ENCODE measurements at places on chromosomes 12 and 14.

GRCh38 chr14:89486505-89486904, 69.5 kb upstream of the FOXN3 start:
- DNase-seq, result no peak

DNA sequence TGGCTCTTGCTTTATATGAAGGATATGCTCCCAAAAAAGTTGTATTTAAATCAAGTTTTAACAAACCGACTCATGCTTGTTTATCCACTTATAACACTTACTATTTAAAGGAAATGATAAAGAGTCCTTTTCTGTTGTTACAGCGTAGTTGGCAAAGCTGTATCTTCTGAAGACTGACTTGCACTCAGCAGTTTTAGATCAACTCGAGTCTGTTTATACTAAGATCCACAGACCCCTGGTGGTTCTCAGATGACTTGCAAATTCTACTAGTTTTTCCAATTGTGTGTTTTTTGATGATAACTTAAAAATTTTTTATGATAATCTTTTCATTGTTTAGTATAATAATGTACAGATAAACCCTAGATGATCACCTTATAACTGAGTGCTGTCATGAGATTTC, 475.8 kb downstream of the RGS6 start:
- no peak for DNase-seq

GRCh38 chr12:243381-243780, 19.3 kb downstream of the SLC6A13 start:
- no peak for DNase-seq

DNA sequence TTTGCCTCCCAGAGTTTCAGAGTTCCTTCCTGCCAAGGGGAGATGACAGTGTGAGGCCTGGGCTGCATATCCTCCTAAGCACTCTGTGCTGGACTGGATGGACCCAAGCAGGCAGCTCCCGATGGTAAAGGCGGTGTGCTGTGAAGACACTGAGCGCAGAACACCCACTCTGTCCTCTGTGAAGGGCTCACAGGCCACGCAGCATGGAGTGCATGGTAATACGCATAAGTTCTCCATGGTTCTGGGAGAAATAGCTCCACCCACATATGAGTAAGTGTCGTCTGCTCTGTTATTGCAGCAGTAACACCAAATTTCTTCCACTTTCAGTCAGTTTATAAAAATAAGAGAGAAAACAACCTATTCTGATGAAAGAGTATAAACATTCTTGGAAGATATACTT, 55.8 kb downstream of the TMEM30B start:
- DNase-seq, result no peak

GRCh38 chr12:3597526-3598210, 106.7 kb downstream of the PRMT8 start:
- DNase-seq, result no peak

GRCh38 chr12:42186793-42187192, 42.1 kb upstream of the GXYLT1 start:
- DNase-seq, result no peak

DNA sequence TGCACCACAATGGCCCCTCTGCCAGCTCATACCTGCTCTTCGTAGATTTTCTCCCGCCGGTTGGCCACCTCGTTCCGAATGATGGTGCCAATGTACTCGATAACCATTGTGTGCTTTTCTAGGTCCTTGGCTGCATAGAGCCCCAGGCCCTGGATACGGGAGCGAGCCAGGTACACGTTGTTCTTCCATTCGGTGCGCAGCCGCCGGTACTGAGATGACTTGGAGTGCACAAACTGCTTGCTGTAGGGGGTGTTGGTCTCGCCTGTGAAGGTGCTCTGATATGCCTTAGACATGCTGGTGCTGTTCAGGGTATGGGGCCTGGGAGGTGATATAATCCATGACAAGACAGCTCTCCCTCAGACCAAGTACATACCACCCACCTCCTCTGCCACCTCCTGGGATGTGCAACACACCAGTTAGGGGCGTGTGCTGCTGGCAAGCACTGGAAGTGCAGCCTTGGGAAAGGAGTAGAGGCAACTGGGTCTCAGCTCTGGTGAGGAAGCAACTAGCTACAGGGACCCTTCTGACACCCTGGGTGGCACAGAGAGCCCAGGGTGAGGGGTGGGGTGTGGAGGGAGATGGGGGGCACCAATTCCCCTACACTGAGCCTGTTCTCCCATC, 4.1 kb upstream of the PRKAG1 start:
- no peak for DNase-seq

- no peak for DNase-seq
Observed at GRCh38 chr14:69701291-69701690, 65.7 kb upstream of the SRSF5 start.

- DNase-seq, result no peak
Observed at GRCh38 chr14:21248739-21249411, 20.4 kb downstream of the HNRNPC start.

- DNase-seq, result no peak
Observed at GRCh38 chr12:29232086-29232485, 83.0 kb downstream of the FAR2 start.

GRCh38 chr12:101664992-101665391, 32.4 kb upstream of the CHPT1 start:
- DNase-seq, result no peak

DNA sequence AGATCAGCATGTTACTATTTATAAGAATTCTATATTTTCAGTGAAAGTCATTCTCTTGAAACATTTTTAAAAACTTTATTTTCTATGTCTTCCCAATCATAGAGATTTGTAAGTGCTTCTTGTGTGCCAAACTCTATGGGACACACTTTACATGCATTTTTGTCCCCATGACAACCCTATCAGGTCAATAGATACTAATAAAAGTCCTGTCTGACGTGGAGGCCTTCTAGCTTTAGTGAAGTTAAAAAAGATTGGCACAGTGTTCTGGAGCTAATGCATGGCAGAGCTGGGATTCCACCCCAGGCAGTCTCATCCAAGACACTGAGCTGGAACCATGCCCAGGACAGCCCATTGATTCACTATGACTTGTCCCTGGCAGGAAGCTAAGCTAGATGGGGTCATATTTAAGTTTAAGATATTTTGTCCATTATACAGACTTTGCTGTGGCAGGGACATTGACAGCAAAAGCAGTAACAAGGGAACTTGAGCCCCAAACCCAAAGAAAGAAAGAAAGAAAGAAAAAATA, 28.1 kb downstream of the TTC6 start:
- peak; percentile 50 for DNase-seq

- no peak for DNase-seq
Observed at GRCh38 chr12:119134284-119135072, 44.3 kb upstream of the HSPB8 start.

- DNase-seq, result no peak
Observed at GRCh38 chr12:21451529-21451928, 14.1 kb downstream of the PYROXD1 start.

DNA sequence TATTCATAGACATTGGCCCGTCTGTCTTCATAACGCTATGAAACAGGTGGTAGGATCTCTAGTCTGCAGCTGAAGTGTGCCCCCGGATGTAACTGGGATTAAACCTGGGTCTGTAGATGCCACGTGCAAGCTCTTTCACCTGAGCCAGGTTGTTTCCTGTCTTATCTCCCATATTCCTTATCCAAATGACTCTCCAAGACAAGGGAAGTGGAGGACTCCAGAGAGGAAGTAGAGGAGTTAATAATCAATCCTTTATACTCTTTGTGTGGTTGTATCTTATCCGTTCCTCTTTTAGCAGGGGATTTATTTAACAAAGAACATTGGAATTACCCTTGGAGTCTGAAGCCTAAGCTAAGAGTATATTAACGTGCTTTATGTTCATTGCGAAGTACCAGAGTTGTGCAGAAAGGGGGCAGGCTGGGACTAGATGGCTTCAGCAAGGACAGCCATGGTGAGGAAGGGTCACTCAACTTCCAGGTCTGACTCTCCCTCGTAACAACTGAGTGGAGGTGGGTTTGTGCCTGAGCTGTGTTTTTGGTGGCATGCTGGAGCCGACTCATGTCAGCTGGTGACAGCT, 82.8 kb downstream of the RIN3 start:
- no peak for DNase-seq

DNA sequence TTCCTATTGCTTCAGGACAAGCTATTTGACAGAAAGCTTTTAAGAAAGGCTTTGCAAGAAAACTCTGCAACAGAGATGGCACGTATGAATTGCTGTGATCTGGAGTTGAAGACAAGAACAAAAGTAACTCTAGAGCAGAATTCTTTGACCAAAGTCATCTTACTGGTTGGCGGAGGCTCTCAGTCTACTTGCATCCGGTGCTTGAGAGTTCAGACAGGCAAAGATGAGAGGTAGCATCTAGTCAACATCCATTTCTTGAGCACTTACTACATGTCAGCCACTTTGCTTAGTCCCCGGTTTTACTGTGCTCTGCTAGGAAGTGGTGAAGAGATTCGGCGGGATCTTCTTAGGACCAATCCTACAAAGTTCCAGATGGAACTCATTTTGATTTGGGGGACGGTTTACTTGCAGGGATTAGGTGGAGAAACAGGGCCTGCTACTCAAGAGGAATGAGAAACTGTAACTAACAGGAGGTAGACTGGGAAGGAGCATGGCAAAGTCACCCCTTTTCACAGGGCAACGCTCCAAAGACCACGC, 404 bp upstream of the CCDC91 start:
- no peak for DNase-seq

DNA sequence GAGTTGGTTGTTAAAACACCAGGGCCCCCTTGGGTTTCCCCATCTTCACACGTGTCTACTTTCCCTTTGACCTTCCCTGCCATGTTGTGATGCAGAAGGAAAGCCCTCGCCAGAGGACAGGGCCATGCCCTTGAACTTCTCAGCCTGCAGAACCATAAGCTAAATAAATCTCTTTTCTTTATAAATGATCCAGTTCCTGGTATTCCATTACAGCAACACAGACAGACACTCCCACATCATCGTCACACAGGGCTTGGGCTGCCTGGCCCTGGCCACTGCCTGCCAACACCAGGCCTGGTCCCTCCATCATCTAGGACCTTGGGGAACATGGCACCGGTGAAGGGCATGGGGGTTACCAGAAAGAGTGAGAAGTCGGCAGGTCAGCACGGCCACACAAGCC, 84.8 kb downstream of the DPF3 start:
- DNase-seq, result no peak

DNA sequence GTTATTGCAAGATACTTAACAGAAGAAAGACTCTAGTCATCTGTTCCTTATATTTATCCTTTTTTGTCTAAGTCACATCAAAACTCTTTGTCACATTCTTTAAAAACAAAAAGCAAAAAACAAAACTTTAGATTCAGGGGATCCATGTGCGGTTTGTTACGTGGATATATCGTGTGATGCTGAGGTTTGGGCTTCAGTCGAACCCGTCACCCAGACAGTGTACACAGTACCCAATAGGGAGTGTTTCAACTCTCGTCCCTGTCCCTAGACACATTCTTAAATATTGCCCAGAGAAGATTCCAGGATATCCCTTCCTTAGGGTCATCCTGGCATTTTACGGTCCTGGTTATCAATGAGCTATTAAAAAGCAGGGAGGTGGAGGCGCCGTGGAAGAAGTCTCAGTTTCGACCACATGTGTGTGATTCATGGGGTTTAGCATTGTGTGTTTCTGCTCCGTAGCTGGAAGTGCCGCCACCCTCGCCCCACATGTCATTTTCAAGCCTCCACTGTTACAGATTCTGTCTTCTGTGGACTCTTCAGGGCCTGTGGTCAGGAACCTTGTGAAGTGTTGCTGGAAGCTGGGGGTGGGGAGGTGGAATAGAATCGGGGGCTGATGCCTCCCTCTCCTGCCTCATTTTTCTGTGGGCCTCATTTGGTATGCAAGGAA, 19.9 kb downstream of the CCND2 start:
- DNase-seq, result peak; percentile 14

- DNase-seq, result peak; percentile 69
Observed at GRCh38 chr12:132429602-132429945, 60.4 kb upstream of the FBRSL1 start.

- no peak for DNase-seq
Observed at GRCh38 chr12:52501490-52501889, 8.4 kb upstream of the KRT6A start.

DNA sequence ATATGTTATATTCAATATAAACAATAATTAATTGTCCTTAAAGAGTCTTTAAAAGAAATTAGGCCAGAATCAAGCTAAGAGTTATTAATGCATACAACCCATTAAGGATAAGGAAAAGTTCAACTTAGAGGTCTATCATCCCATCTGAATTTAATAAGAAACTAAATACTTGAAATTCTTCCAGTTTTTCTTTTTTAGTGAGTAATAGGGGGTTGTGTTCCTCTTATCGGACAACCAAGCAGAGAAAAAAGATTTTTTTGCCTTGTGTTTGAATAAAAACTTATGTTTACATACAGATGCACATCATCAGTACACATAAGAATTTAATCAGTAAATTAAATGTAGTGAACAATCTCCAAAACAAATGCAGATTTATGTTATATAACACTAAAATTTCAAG, 32.5 kb downstream of the PAWR start:
- DNase-seq, result no peak

DNA sequence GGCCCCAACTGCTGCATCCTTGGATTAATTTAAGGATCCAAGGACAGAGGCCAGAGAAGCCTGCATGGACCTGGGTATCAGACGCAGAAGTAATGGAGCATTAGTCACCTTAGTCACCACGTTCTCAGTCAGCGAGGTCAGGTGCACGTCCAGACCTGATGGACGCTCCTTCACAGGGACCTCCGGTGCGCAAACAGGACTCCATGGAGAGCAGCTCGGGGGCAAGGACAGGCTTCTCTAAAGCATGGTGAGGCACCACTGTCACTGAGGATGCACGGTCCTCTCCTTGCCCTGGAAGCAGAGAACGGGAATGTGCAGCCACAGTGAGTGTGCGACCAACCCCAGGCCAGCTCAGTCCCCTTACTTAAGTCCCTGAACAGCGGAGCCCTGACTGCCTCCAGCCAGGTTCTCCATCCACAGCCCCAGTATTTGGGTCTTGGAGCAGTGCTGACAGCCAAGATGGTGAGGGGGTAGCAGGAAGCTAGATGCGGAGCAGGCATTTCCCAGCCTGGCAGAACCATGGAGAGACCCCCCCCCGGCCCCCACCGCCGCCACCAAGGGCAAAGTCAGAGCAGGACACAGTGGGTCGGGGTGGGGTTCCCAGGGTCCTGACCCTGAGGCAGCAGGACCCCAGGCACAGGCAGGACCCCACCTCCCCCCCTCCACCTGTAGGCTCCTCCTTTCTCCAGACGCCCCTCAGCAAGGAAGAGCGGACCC, 253.4 kb upstream of the SFSWAP start:
- no peak for DNase-seq

DNA sequence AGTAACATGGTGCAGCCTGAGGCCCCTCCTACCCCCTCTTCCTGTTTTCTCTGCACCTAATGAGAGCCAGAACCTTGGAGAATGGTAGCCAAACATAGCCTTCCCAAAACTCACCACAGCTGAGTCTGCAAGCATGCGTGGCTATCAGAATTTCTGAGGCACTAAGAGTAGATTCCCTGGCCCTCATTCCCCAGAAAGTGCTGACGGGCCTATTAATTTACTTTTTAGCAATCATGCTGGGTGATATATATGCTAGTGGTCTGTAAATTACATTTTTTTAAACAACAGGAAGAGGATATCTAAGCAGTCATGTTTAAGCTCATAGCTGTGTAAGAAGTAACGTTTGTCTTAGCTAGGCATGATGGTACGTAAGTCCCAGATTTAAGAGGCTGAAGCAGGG, 30.4 kb downstream of the KANSL2 start:
- DNase-seq, result no peak

Data from myocyte (in vitro differentiated cells).